Hippocampal formation (tissue), 2 donors: ENCODE measurements at places on chromosomes 3 and 15.

DNA sequence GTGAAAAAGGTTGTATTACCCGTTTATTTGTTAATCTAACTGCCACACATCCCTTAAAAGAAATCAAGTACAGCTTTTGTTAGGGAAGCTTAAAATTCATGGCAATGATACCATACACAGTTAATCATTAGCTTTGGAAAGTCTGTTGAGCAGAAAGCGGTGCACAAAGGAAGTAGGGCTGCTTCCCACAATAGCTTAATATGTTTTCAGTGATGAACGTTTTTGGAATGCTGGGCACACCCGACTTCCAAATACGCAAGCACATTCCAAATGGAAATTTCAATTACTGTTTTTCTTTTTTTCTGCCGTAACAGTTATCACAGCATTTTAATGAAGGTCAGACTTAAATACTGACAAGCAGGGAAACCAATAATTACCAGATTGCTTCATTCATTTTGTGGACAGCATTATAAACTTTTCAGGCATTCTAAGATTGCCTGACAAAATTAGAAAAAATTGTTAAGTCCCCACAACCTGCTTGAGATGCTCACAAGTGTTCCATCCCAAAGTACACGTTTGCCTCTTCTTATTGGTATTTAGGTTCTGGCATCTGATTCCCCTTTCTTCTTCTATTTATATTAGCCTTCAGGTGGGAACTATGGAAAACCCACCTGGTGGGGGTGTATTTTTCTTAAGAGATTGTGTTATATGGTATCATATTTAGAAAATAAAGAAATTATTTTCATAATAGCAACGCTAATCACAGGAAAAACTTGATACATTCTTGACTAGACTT, 1.1 kb upstream of the ECT2 start:
- no peak for DNase-seq

DNA sequence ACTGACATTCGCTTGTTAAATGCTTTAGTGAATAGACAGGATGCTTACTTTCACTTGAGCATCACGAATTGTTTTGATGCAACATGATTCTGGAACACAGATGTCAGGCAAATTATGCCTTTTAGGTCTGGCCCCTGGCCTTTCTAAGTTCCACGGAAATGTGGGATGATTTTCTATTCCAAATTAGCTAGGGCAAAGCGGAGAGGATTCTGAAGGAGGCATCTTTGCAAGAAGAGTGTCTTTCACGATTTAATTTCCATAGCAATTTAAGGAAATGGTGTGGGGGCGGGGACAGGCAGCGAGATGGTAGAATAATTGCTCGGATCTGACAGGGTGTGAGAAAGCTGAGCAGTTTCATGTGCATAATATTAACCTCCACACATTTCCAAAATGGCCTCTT, 238.5 kb upstream of the KCNMB2 start:
- DNase-seq = no peak

GRCh38 chr15:81011593-81011992, 10.9 kb downstream of the TLNRD1 start:
- no peak for DNase-seq

- no peak for DNase-seq
These were observed 17.6 kb upstream of the ACTL6A start for GRCh38 chr3:179544981-179545645.

DNA sequence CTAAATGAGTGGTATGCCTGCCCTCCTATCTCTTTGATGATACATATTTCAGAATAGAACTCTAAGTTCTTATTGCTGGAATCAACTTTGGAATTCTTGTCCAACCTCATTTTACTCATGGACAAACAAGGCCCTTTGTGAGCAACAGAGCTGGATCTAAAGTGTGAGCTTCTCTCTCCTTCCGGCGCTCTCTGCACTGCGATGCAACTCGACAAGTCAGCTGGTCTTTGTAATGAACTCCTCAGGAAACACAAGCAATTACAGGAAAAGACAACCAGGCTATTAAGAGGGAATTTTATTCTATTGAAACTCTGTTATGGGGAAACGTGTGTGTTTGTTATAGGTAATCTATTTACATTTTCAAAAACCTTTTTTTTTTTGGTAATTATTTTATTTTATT, 20.3 kb upstream of the NRROS start:
- DNase-seq = no peak
